Inflammatory macrophage treated with lipopolysaccharide for 1 hour (primary cell): ENCODE measurements at places on chromosomes 5 and 9.

DNA sequence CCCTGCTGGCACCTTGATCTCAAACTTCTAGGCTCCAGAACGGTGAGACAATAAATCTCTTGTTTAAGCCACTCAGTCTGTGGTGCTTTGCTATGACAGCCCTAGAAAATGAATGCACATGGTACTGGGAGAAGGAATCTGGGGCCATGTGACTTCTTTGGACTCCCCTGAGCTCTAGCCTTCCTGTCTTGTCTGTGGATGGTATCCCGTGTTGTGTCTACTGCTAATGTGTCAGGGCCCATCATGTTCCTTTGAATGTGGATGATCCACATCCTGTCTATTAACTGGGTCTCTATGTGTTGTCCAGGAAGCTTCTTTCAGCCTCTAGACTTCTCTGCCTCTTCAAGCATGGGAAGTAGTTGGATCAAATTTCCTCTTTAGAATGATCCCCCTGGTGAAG is 25.1 kb downstream of the IL7R start:
- DNase-seq = no peak

DNA sequence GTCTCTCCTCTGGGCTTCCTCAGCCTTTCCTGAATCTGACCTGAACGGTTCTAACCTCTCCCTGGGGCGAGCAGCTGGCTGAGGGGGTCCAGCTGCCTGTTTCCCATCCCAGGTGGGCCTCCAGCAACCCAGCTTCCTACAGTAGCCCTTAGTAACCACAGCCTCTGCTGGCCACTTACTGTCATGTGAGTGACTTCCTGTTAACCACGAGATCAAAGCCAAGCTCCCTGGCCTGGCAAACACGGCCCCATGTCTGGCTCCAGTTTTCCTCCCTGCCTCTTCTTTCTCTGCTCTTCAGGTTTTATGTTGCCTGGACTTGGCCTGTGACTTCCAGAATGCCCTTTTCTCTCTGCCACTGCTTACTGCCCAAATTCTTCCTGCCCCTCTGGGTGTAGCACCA is 47.2 kb upstream of the DAB2IP start:
- DNase-seq = peak; percentile 47

DNA sequence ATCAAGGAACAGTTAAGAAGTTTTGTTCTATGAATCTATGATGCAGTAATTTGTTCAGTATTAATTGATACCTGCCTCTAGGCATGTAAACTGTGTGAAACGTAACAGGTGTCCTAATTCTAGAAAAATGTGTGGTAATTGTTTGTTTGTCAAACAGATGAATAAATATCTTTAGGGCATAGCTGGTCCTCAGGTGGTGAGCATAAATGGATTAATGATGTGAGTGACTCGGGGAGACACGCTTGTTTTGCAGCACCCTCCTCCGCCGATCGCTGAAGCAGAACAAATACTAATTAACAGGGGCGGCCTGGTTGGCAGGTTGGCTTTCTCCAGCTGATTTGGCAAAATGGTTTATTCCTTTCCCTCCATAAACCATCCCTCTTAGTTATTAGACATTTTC is 88.8 kb downstream of the TLE4 start:
- no peak for DNase-seq

DNA sequence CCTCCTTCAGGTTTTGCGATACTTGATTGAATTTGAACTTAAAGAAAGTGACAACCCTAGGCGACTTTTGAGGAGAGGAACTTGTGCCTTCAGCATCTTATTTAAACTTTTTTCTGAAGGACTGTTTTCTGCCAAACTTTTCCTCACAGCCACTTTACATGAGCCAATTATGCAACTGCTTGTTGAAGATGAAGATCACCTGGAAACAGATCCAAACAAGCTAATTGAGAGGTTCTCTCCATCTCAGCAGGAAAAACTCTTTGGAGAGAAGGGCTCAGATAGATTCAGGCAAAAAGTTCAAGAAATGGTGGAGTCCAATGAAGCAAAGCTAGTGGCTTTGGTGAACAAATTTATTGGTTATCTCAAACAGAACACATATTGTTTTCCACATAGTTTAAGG is 40.6 kb downstream of the GAPVD1 start:
- DNase-seq = no peak

- DNase-seq = no peak
Measured at GRCh38 chr5:176161431-176161830, 76.8 kb upstream of the SIMC1 start.

- no peak for DNase-seq
Measured at GRCh38 chr9:98367923-98368322, 112.5 kb upstream of the TBC1D2 start.

- no peak for DNase-seq
Measured at GRCh38 chr5:38462976-38463633, 93.3 kb downstream of the LIFR start.

GRCh38 chr9:4997196-4997595 is 12.1 kb downstream of the JAK2 start:
- DNase-seq = no peak

- DNase-seq = peak; percentile 86
Measured at GRCh38 chr9:126705767-126706697, 92.3 kb downstream of the LMX1B start.
